Karpas-422 (cell line): ENCODE measurements at places on chromosomes 6 and 20. TPM values are rescaled to one million over a fixed set of nuclear protein-coding genes. Genes with fewer than 3 reads are reported as not detected.

PRDM13 gene
- not detected in 2 replicates for total RNA-seq

DNA sequence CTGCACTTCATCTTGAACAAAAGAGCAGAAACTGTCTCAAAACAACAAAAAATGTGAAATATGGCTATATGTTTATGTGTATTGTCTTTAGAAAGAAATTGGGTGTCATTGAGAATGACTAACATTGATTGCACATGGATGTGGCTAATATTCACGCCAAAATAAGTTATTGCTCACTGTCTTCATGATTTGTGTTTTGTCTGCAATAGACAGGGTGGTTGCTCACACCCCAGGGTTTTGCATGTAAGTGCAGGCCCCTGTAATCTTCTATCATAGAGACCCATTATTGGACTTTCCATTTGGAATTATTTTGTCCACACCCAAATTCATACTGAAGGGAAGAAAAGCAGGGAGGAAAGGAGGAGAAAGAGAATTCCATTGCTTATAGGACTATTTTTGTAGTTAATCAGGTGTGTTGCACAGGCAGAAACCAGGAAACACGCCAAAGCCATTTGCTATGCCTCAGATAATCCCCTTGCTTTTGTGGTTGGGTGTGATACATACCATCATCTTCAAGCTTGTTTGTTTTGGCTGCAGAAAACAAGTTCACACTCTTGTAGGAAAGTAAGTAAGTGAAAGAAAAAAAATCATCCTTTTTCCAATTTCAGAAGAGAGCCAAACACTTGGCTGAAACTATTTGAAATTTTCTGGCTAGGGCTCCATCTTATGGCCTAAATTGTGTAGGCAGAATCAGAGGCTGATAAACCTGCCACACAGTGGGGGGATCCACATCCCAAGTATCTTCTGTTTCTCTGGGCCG is 214.1 kb downstream of the COL12A1 start:
- no peak for DNase-seq

DNA sequence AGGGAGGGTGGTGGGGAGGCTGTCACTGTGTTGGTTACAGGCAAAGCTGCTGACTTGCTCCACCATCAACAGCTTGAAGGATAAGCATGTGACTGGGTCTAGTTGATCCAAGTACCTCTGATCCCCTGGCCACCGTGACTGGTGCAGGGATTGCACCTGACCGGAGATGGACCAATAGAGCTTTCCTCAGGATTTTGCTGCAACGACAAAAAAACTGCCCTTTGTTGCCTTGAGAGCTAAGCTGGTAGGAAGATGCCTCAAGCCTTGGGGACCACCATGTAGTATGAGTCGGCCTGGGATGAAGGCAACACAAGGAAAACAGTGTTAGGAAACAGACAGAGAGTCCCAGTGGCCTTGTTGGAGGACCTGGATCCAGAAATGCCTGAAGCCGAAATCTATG is 1.8 kb downstream of the OCSTAMP start:
- DNase-seq: no peak

GRCh38 chr20:14189794-14190402 is 147.5 kb downstream of the FLRT3 start:
- no peak for DNase-seq

GRCh38 chr6:14108571-14109410 is 8.8 kb upstream of the CD83 start:
- DNase-seq: peak; percentile 53

GRCh38 chr6:119197271-119197670 is 118.8 kb upstream of the FAM184A start:
- DNase-seq: no peak

- no peak for DNase-seq
Measured at GRCh38 chr20:19738951-19739350, 19.1 kb upstream of the RIN2 start.

DNA sequence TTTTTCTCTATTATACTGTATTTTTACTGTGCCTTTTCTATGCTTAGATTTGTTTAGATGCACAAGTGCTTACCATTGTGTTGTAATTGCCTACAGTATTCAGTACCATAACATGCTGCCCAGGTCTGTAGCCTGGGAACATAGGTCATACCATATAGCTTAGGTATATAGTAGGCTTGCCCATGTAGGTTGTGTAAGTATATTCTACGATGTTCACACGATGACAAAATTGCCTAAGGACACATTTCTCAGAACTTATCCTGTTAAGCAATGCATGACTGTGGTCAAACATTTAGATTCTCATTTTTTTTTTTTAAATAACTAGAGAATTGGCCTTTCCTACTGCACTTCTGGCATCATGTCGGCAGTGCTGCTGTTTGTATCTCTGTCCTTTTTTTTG is 253.7 kb upstream of the SUPT3H start:
- no peak for DNase-seq

SLA2 gene
- total RNA-seq: 0.19 and 0.36 TPM in 2 replicates

- peak; percentile 79 for DNase-seq
Measured at GRCh38 chr20:57435498-57436222, 44.5 kb downstream of the RBM38 start.

DNA sequence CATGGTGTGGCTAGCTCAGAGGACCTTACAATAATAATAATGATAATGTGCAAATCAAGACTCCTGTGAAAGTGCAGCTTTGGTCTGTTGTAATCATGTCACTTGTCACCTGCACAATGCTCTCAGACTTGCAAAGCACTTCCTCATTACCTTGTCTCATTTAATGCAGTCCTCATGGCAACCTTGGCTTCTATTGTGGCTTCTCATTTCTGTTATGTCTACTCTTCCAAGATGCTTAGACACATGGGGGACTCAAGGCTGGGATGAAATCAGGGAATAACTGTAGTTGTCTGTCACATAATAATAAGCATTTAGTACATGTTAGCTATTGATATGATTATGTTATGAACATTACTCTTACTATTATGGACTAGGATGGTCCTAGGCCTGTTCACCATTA is 484.2 kb downstream of the PTPRT start:
- DNase-seq: peak; percentile 75

DNA sequence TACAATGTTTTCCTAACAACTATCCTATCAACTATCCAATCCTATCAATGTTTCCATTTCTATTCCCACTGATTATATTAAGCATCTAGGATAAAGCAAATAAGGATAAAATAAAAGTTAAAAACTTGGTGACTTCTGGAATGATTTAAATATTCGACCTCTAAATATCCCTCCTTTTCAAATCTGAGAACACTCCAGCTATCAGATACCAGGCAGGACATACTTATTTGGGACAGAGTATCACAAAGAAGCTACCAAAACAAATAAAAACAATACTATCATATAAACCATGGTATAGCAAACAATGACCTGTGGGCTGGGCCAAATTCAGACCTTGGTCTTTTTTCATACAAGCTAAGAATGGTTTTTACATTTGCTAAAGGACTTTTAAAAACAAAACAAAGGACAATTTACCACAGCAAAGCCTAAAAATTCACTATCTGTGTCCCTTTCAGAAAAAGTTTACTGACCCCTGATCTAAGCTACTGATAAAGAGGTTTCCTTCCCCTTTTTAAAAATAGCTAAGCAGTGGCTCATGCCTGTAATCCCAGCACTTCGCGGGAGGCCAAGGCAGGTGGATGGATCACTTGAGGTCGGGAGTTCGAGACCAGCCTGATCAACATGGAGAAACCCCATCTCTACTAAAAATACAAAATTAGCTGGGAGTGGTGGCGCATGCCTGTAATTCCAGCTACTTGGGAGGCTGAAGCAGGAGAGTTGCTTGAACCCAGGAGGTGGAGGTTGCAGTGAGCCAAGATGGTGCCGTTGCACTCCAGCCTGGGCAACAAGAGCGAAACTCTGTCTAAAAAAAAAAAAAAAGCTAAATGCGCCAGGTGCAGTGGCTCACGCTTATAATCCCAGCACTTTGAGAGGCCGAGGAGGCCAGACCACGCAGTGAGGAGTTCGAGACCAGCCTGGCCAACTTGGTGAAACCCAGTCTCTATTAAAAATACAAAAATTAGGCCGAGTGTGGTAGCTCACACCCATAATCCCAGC is 6.0 kb downstream of the NUP153 start:
- DNase-seq: no peak
